ENCODE measurements at places on chromosomes 7 and 10.

- no peak for DNase-seq
These were observed 17.1 kb downstream of the MCU start for GRCh38 chr10:72709041-72709440.

GRCh38 chr7:149768931-149769330 lies 4.5 kb downstream of the ZNF467 start:
- DNase-seq = no peak

DNA sequence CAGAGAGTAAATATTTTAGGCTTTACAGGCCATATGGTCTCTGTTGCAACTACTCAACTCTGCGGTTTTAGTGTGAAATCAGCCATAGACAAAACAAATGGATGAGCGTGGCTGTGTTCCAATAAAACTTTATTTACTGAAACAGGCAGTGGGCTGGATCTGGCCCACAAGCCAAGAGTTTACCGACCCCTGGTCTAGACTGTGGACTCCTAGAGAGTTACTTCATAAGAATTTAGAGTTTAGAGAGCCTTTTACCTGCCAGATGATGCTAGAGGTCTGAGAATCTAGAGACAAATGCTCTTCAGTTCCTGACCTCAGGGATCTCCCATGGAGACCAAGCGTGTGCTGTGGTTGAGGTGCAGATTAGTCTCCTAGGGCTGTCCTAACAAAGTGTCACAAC lies 174.8 kb downstream of the PTEN start:
- no peak for DNase-seq

- DNase-seq = no peak
These were observed 767 bp upstream of the CYP26A1 start for GRCh38 chr10:93072713-93073538.

DNA sequence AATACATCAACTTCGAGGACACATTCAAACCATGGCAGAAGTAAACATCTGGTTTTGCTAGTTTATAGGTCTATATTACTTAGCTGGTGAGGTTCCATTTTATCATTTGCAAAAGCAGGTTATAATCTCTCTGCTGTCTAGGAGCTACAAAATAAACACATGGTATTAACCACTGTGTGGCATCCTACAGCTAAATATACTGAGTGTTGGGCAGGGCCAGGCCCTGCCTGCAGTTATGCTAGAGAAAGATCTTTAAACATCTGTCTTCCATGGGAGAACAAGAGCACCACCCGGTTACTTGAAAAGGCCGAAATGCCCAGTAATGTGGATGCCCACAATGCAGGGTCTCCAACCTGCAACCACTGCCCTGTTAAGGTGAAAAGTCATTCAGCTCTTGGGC lies 20.6 kb upstream of the FKBP9 start:
- DNase-seq = no peak

- no peak for DNase-seq
These were observed 167.2 kb downstream of the MAD1L1 start for GRCh38 chr7:2065528-2065927.

DNA sequence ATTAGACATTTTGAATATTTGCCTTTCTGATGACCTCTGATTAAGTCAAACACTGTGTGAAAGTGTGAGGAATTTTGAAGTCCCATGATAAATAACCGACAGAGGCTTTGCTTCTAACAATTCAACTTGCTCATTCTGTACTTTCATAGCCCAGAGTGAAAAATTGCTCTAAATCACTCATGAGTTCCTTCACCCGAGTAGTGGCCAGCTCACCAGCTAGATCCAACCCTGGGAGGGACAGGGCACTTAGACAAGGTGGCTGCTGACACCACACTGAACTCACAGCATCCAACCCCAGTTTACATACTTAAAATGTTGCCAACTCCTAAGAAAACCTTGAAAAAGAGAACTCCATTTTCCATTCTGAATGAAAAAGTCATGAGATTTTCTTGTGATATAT lies 80.0 kb upstream of the LYZL1 start:
- no peak for DNase-seq

- no peak for DNase-seq
These were observed 71.0 kb downstream of the SVOPL start for GRCh38 chr7:138630059-138630610.

DNA sequence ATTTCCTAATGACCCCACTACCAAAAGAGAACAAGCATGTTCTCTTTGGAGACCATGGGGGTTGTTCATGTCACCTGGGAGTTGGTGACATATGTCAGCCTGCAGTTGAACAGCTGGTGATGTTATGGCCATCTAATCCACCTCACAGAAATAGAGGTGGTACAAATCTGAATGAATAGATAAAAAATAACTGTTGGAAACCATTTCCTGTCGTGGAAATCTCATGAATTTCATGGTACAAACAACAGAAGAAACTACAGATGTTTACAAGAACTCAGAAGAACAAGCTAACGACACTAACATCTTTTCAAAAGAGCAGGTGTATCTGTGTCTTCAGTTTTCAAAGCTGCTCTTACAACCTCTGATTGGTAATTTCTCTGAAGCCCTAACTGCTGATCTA lies 81.3 kb downstream of the RAPGEF5 start:
- no peak for DNase-seq

- DNase-seq = no peak
These were observed 11.5 kb downstream of the EIF4H start for GRCh38 chr7:74185636-74186035.

All from HS-27A (cell line).